ENCODE measurements at places on chromosomes 2 and 18.

GRCh38 chr2:20484810-20485611 is 38.1 kb downstream of the RHOB start:
- DNase-seq: no peak

DNA sequence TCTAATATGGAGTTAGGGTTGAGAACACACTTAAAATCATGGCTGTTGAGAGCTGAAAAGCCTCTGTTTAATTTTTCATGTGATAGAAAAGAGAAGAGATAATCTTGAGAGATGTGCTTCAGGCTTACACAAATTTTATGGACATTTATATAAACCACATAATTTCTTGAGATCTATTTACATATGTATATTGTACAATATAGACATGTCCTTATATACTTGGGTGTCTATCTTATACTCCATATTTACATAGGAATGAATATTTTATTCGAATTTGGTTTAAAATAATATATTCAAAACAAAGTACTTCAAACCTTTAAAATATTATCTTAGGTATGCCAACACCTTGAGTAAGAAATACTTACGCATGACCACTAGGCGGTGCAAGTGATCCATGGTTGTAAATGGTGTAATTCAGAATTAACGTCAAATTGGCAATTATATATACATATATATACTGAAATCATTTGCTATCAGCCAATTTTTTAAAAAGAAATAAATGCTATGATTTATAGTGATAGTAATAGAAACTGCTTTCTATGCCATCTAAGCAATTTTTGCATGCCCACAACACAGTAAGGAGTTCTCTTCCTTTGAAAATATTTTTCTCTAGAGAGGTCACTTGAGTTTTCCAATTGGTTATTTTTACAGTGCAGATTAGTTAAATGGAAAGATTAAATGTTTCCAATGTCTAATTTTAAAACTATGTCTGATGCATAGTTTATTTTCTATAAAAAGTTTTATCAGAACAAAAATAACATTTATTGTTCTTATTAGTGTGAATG is 37.6 kb upstream of the SPAG16 start:
- DNase-seq: peak; percentile 64

GRCh38 chr2:100009743-100010142 is 132.6 kb downstream of the AFF3 start:
- no peak for DNase-seq

DNA sequence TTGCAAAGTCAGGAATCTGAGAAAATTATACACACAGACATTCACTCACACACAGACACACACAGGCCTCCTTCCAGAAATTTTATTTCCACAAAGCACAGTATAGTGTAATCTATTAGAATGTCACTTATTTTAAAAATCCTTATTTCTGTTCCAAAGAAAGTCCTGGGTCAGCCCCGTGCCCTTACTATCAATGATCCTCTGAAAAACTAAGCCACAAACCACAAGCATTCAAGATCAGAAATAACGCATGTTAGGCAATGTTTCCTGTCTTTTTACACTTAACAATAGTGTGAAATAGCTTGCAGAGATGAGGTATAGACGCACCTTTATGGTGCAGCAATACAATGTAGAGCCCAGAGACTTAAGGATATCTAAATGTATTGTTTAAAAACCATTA is 25.8 kb downstream of the TBC1D8 start:
- no peak for DNase-seq

DNA sequence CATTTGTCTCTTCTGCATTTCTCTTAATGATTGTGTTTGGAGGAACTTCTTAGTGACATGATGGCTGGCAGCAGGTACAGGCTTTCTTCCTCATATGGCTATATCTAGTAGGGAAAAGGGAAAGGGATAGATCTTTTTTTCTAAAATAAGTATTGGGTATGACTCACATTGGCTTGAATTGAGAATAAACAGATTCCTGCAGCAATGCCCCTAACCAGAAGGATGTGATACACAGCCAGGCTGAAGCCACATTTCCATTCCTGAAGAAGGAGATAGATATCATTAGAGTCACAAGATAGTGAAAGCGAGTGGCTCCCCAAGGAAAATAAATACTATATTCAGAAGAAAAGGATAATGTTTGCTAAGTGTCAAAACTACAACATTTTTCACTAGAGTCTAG is 61.1 kb downstream of the VWC2L start:
- no peak for DNase-seq

DNA sequence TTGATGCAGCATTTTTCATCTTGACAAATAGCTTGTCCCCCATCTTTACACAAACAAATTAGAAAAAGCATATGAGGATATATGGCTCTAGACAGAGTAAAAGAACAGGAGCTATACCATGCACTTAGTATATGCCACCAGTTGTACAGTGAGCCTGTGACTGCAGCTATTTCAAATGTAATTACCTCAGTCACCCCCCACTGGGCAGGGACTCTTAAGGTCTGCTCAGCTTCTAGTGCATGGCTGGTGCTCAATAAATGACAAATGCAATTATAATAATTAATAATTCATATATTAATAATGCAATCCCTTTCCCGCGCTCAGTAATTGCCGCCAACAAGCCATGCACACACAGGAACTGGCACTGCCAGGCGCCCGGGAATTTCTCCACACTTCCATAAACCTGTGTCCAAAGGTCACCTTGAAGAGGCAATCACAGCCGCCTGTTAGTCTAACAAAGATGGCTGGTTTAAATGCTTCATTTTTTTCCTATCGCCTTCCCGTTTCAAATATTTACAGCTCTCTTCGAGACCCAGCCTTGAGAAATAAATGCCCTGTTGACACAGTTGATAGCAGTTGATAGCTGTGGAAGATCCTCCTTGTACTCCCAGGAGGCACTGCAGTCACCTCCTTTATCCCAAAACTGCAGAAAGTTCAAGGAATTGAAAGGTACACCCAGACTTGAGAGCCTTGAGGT is 156.6 kb downstream of the INO80D start:
- DNase-seq: no peak

DNA sequence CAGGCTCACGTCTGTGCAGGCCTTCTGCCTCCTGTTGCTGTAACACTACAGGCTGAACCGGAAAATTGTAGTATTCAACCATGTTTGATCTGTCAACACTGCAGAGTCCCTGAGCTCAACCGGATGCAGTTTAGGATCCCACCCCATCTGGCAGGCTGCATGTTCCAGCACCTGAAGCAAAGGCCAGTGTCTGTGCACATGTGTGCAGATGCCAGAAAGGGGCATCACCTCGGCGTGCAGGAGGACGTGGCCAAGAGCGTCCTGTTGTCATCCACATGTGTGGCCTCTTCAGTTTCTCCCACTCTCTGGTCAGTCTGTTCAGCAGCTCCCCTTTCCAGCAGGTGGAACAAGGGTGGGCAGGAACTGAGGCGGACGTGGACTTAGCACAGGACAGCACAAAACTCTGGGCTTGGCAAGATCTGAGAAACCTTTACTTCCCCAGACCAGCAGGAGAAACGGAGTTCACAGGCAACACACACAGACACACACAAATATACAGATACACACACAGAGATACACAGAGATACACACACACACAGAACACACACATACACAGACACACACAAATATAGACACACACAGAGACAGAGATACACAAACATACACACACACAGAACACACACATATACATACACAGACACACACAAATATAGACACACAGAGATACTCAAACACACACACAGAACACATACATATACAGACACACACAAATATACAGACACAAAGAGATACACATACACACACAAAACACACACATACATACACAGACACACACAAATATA is 111.3 kb downstream of the NDUFA10 start:
- no peak for DNase-seq

- no peak for DNase-seq
These were observed 9.5 kb downstream of the PID1 start for GRCh38 chr2:229261599-229261998.

DNA sequence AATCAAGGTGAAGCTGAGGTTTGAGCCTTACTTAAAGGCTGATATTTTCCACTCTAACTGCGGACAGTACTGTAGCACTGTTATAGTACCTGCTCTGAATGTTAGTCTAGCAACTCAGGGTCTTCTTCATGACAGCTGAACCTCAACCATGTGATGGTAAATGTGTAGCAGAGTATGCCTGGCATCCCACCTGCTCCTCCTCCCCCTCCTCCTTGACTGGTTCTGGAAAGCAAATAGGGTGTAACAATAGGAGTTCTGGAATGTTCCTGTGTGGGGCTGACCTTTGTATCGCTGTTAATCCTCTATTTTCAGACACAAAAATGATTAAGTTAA is 447 bp upstream of the CCL20 start:
- DNase-seq: no peak

DNA sequence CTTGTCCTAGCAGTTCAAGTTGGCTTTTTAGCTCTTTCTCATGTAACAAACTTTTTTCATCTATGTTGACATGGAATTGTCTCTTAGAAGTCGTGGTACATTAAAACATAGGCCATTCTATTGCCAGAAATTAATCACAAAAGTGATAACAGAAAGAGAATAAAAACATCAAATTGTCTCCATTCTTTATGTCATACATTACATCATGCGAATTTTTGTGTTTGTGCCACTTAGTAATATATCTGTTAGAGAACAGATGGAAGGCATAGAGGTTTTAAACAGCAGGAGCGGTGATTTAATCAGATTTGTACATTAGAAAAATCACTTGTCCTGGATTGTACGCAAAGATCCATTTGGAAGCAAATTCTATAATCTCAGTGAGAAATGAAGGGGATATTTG is 136.5 kb upstream of the CDH20 start:
- DNase-seq: no peak

- no peak for DNase-seq
These were observed 35.8 kb upstream of the ARHGAP25 start for GRCh38 chr2:68698567-68699377.

- no peak for DNase-seq
These were observed 286.2 kb upstream of the LRP1B start for GRCh38 chr2:142416996-142417395.

DNA sequence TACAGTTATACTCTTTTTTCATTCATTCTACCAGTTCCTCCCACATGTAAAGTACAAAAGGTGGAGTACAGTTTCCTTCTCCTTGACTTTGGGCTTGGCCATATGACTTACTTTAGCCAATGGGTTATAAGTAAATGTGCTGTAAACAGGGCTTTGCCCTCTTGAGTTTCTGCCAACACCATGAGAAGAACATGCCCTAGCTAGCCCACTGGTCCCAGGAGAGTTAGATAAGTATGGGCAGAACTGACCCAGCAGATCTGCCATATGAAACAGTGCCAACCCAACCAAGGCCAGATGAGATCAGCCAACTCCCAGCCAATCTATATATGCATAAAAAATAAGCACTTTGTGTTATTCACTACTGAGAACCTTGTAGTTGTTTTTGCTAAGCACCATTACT is 25.5 kb downstream of the ZC3H8 start:
- no peak for DNase-seq

Data from activated gamma-delta T cell treated with Interleukin-2 at 50 U/mL for 16 hours (primary cell).